Endodermal cell (in vitro differentiated cells): ENCODE measurements at places on chromosomes 3 and 15. TPM values are rescaled to one million over a fixed set of nuclear protein-coding genes. Genes with fewer than 3 reads are reported as not detected.

DNA sequence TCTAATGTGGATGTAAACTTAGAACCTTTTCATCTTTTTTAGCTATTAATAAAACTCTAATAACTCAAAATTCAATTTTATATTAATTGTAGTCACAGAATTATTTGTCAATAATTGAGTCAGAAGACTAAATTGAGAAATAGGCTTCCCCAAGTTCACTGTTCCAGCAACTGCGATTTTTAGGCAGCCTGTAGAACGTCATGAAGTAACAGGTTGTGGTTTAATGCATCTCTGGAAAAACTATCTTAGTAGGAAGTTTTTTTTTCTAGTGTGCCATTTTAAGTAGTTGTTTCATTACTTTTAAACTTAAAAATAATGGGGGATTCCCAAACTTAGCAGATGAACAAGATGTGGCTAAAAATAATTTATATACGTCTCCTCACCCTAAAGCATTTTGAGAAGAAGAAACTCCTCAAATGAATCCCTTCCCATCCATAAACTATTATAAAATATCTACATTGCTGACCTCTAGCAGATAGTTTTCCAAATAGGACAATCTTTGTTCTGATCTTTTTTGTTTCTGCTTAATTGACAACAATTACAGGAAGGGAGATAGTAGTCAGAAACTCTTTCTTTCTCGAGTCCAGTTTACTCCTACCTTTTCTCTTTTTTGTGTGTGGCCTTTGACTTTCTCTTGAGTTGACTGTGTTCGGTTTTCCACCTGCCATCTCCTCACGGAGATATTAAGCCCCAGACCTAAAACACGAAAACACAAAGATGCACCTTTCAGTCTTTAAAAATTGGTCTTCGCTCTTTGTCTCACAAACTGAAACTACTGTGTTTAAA is 43.1 kb downstream of the LRCH3 start:
- H3K36me3 ChIP-seq: peaks cover 89% of the 10 kb centered on the region
- H3K4me1 ChIP-seq: no peaks in the 10 kb centered on the region
- no peaks in the 10 kb centered on the region for H3K27me3 ChIP-seq
- no peak overlapping the region for H3K4me3 ChIP-seq
- no peak overlapping the region for H3K27ac ChIP-seq
- DNase-seq: no peak

- H3K4me1 ChIP-seq: peaks cover 21% of the 10 kb centered on the region
- peak; percentile 90 for DNase-seq
- H3K36me3 ChIP-seq: no peaks in the 10 kb centered on the region
Measured at GRCh38 chr3:113241292-113242095, 30.1 kb downstream of the BOC start.

GRCh38 chr3:99625643-99626416 is 12.6 kb upstream of the COL8A1 start:
- H3K4me3 ChIP-seq: no peak overlapping the region
- no peak for DNase-seq
- H3K27ac ChIP-seq: no peak overlapping the region
- no peaks in the 10 kb centered on the region for H3K27me3 ChIP-seq
- no peaks in the 10 kb centered on the region for H3K4me1 ChIP-seq
- no peaks in the 10 kb centered on the region for H3K36me3 ChIP-seq

GRCh38 chr3:8524249-8524648 is 22.6 kb downstream of the LMCD1 start:
- H3K27me3 ChIP-seq: no peaks in the 10 kb centered on the region
- no peak overlapping the region for H3K4me3 ChIP-seq
- DNase-seq: no peak
- no peak overlapping the region for H3K27ac ChIP-seq
- H3K4me1 ChIP-seq: no peaks in the 10 kb centered on the region

GRCh38 chr3:14423963-14424362 is 21.6 kb downstream of the SLC6A6 start:
- H3K4me3 ChIP-seq: no peak overlapping the region
- H3K4me1 ChIP-seq: peaks cover 21% of the 10 kb centered on the region
- no peaks in the 10 kb centered on the region for H3K27me3 ChIP-seq
- DNase-seq: no peak

ECE2 gene
- total RNA-seq: 0.11 TPM in 1 of 2 replicates, not detected in the other

- H3K4me1 ChIP-seq: no peaks in the 10 kb centered on the region
- peak; percentile 35 for DNase-seq
- H3K4me3 ChIP-seq: no peak overlapping the region
- no peaks in the 10 kb centered on the region for H3K36me3 ChIP-seq
- no peak overlapping the region for H3K27ac ChIP-seq
Measured at GRCh38 chr15:68433551-68433950, 1.6 kb upstream of the ITGA11 start.

- H3K27me3 ChIP-seq: peaks cover 27% of the 10 kb centered on the region
- no peak overlapping the region for H3K4me3 ChIP-seq
- DNase-seq: no peak
- no peaks in the 10 kb centered on the region for H3K4me1 ChIP-seq
- H3K27ac ChIP-seq: no peak overlapping the region
Measured at GRCh38 chr3:44208568-44208967, 33.1 kb upstream of the TOPAZ1 start.

DNA sequence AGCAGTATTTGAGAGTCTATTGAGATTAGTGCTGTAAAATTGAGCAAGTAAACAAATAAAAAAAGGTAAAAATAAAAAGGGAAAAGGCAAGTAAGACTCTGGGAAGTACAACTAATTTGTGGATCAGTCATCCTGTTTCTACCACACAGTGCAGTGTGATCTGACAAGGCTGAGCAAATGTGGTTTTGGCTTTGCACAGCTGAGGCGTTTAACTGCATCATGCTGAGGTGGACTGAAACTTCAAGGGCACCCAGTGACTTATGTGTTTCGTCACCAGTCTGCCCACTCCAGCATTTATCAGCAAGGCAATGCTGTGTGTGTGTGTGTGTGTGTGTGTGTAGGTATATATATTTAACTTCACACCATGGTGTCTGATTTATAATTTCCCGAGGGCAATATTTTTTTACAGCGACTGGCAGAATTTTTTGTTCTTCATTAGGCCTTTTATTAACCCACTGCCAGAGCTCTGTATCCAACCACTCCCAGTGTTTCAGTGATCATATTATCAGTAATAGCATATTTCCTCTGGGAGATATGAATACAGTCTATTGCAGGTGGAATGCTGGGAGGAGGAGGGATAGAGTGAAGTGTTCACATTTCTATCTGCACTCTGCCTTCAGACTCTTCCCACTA is 131.5 kb upstream of the SATB1 start:
- H3K27me3 ChIP-seq: peaks cover 11% of the 10 kb centered on the region
- no peaks in the 10 kb centered on the region for H3K36me3 ChIP-seq
- H3K4me3 ChIP-seq: no peak overlapping the region
- H3K4me1 ChIP-seq: no peaks in the 10 kb centered on the region
- DNase-seq: no peak
- no peak overlapping the region for H3K27ac ChIP-seq

- H3K27ac ChIP-seq: peak overlapping the region; percentile 59
- no peaks in the 10 kb centered on the region for H3K27me3 ChIP-seq
- peaks cover 57% of the 10 kb centered on the region for H3K36me3 ChIP-seq
- peak; percentile 53 for DNase-seq
- no peak overlapping the region for H3K4me3 ChIP-seq
Measured at GRCh38 chr15:82535566-82536408, 4.5 kb downstream of the RPS17 start.

DNA sequence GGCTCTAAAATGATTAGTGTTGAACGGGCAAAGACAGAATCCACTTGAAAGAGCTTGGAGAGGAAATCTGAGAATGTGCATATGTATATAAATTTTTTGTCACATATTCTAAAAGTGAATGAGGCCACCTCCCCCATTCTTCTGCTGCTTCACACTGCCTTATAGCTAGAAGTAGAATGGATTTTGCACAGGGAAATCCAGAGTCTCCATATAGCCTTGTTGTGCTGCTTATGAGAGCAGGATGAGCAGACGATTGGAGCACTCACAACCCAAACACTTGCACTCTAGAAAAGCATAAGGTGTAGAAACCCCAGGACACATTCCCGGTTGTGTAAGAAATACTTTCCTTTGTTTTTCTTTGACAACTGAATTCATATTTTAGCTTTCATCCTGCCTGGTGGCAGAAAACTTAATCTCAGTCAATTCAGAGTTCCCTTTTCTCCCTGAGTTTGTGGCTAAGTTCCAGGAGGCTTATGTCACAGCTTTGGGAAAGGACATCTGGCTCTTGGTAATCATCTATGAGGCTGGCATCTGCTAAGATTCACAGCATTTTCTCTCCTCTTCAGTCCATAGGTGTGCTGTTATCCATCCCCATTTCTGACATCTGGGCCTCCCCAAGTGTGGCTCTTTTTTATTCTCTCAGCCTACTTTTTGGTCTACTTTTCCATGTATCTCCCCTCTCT is 188.4 kb upstream of the PFN2 start:
- H3K27ac ChIP-seq: no peak overlapping the region
- H3K27me3 ChIP-seq: no peaks in the 10 kb centered on the region
- H3K36me3 ChIP-seq: no peaks in the 10 kb centered on the region
- DNase-seq: no peak
- no peak overlapping the region for H3K4me3 ChIP-seq

KNG1 gene
- not detected in 3 replicates for total RNA-seq

PRR20G gene
- total RNA-seq: not detected in 3 replicates

CHMP2B gene
- total RNA-seq: 31.7 and 34.6 TPM in 2 replicates

- peak; percentile 71 for DNase-seq
- peak overlapping the region; percentile 14 for H3K4me3 ChIP-seq
- H3K36me3 ChIP-seq: no peaks in the 10 kb centered on the region
- H3K27ac ChIP-seq: peak overlapping the region; percentile 34
- peaks cover 4% of the 10 kb centered on the region for H3K4me1 ChIP-seq
- no peaks in the 10 kb centered on the region for H3K27me3 ChIP-seq
Measured at GRCh38 chr3:170320461-170321121, 36.9 kb upstream of the SKIL start.

DNA sequence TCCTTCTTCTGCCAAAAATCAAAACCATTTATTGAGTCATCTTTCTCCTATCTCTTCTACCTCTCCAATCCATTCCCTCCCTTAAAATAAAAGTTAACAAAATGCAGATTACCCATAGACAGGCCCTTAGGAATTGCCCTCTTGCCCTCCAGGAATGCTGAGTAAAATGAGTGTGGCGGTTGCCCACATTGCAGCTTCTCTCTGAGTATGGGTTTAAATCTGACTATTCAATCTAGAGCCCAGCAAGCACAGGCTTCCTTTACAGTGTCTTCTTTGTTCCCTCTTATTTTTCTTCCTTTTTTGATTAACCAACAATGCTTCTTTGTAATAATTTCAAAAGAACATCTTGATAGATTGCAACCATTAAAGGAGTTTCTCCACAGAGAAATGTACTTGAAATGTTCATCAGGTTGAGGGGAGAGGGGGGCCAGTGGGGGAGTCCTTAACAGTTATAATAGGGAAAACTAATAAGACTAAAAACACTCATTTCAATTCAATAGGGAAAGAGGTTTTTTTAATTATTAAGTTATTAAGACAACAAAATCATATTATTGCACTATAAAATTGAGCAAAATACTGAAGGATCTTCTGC is 135.3 kb upstream of the LMCD1 start:
- no peaks in the 10 kb centered on the region for H3K27me3 ChIP-seq
- no peak for DNase-seq
- no peaks in the 10 kb centered on the region for H3K36me3 ChIP-seq
- H3K4me1 ChIP-seq: no peaks in the 10 kb centered on the region
- no peak overlapping the region for H3K27ac ChIP-seq

- no peak overlapping the region for H3K4me3 ChIP-seq
- H3K36me3 ChIP-seq: peaks cover 28% of the 10 kb centered on the region
- no peak overlapping the region for H3K27ac ChIP-seq
Measured at GRCh38 chr3:172223870-172224269, 184.5 kb downstream of the FNDC3B start.

IQCH gene
- total RNA-seq: 5.7 and 6.2 TPM in 2 replicates

- H3K27me3 ChIP-seq: no peaks in the 10 kb centered on the region
- no peak overlapping the region for H3K27ac ChIP-seq
- no peak for DNase-seq
- H3K36me3 ChIP-seq: no peaks in the 10 kb centered on the region
Measured at GRCh38 chr3:133227813-133228212, 172.0 kb upstream of the BFSP2 start.

LPP gene
- total RNA-seq: 104 and 105 TPM in 2 replicates

SOX14 gene
- 0.33 TPM in 1 of 3 replicates, not detected in the others for total RNA-seq

RTP3 gene
- total RNA-seq: not detected in 3 replicates

CCR9 gene
- total RNA-seq: not detected in 2 replicates

DNA sequence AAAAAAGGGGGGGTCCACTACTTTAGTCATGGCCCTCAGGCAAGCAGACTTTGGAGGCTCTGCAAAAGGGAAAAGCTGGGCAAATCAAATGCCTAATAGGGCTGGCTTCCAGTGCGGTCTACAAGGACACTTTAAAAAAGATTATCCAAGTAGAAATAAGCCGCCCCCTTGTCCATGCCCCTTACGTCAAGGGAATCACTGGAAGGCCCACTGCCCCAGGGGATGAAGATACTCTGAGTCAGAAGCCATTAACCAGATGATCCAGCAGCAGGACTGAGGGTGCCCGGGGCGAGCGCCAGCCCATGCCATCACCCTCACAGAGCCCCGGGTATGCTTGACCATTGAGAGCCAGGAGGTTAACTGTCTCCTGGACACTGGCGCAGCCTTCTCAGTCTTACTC is 15.3 kb downstream of the ZMAT3 start:
- no peaks in the 10 kb centered on the region for H3K27me3 ChIP-seq
- H3K36me3 ChIP-seq: no peaks in the 10 kb centered on the region
- H3K4me1 ChIP-seq: no peaks in the 10 kb centered on the region

GRCh38 chr15:28265334-28266019 is 56.5 kb downstream of the HERC2 start:
- no peaks in the 10 kb centered on the region for H3K4me1 ChIP-seq
- DNase-seq: no peak
- no peak overlapping the region for H3K4me3 ChIP-seq
- H3K27ac ChIP-seq: no peak overlapping the region
- no peaks in the 10 kb centered on the region for H3K27me3 ChIP-seq
